ENCODE measurements at places on chromosomes 7 and 10.

DNA sequence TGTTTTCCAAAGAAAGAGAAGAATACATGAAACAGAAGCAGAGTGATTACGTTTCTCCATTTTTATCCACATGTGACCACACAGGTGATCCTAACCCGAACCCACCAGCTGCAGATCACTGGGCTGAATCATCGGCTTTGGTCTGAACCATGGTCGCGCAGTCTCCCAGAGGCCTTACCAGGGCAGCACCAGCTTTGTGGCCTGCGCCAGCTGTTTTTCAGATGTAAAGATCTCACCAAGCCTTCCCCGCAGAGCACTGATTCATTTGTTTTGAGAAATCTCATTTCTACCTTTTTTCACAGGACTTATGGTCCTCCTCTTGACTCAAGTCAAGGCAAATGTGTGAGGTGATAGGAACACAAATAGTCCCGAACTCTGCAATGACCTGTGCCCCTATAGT, 207.0 kb upstream of the PPP2R2D start:
- no peak for DNase-seq

GRCh38 chr7:93211228-93211818, 14.9 kb downstream of the HEPACAM2 start:
- DNase-seq = no peak

- DNase-seq = no peak
Measured at GRCh38 chr7:9761224-9761623, 1212.4 kb upstream of the PHF14 start.

GRCh38 chr10:12484941-12485805, 135.8 kb downstream of the CAMK1D start:
- no peak for DNase-seq

GRCh38 chr7:94059746-94060145, 55.6 kb upstream of the BET1 start:
- no peak for DNase-seq

Measured in AG08396 (cell line).